ENCODE measurements at places on chromosomes 3 and 15.
A peak's percentile ranks its signal among the peaks of the same experiment; 100 is the strongest.

- DNase-seq: no peak
Observed at GRCh38 chr3:37198996-37199395, 24.6 kb upstream of the LRRFIP2 start.

- DNase-seq: peak; percentile 42
Observed at GRCh38 chr3:141486746-141487520, at the start of gene RASA2. Gene RASA2, plus strand, starts transcription at chr3:141487027. Its CDS starts 57 bp downstream, at chr3:141487084.

- no peak for DNase-seq
Observed at GRCh38 chr3:174202116-174202515, 657.0 kb upstream of the NAALADL2 start.

DNA sequence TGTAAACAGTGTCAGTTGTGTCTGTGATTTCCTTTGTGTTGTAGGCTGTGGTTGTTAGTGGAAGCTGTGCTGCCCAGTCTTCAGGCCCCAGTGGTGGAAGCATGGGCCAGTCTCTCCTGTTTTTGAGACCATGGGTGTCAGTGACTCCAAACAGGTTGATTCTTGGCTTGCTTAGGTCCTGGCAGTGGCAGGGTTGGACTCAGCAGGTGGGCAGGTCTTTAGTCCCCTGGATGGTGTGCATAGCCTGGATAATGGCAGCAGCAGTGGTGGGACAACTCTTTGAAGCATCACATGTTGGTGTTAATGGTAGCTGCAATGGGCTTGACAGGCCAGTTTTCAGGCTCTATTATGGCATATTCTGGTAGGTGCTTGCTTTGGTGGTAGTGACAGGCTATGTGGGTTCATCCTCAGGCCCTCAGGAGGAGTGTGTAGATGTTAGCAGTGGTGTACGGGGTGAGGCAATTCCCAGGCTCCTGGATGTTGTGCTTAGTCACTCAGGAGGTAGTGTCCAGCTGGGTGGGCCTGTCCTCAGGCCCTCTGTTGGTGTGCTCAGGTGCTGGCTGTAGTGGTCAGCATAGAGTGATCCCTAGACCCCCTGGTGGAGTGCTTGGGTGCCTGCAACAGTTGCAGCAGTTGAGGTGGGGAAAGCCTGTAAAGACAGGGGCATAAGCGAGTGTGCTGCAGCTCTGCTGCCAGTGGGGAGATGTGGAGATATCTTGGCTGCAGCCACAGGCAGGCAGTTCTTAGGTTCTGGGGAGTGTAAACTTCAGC lies 596.7 kb downstream of the PDCD6IP start:
- no peak for DNase-seq

- DNase-seq: no peak
Observed at GRCh38 chr15:77144026-77144425, 73.1 kb upstream of the TSPAN3 start.

DNA sequence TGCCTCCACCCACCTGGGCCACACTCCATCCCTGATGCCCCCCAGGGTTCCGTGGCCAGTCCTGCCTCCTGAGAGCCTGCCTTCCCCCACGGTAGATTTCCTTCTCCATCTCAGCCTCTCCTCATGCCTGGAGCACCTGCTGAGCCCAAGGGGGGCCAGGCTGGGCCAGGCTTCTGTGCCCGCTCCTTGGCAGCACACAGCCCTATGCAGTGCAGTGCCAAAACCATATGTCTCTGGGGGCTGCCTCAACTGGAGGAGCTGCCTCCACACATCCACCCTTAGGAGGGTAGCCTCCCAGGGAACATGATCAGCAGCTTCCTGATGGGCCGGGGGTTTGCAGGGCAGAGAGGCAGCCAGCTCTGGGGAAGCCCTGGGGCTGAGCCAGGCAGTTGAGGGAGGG lies 24.6 kb upstream of the GATA2 start:
- DNase-seq: no peak

GRCh38 chr15:69660658-69661405 lies 208.2 kb downstream of the RPLP1 start:
- no peak for DNase-seq

GRCh38 chr3:174101244-174101643 lies 703.7 kb downstream of the NLGN1 start:
- no peak for DNase-seq

GRCh38 chr3:183298701-183299153 lies 45.7 kb downstream of the B3GNT5 start:
- DNase-seq: no peak

GRCh38 chr3:71322154-71322553 lies 261.4 kb downstream of the FOXP1 start:
- no peak for DNase-seq

DNA sequence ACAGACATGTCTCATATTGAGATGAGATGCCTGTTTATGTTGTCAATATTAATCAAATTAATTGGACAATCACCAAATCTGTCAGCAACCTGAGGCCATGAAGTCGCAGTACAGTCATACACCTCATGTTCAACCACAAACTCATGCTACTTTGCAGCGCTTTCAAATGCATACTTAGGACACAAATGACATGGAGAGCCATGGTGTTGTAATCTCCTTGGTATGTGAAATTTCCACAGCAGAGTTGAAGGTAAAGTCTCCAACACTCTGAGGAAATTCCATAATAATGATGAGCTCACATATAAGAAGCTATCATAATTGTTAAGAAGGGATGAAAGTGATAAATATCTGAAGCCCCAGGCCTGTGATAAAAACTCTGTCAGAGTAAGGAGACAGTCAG lies 873.9 kb downstream of the MCTP2 start:
- no peak for DNase-seq

- DNase-seq: no peak
Observed at GRCh38 chr3:177463863-177464262, 266.6 kb upstream of the TBL1XR1 start.

DNA sequence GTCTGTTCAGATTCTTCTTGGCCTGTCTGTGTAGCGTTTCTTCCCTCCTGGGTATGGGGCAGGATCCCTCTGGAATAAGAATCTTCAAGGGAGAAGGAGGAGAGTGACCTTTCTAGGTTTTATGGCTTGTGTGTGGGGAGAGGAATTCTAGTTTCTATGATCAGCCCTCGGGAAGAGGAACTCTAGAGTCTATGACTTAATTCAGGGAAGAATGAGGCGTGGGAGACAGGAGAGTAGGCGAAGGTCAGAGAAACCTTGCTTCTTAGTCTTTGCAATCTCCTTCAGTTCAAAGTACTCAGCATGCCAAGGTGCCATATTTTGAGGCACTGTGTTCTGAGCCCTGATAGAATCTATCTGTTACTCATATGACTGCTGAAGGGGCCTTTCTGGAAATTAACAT lies 99.2 kb upstream of the C3orf80 start:
- no peak for DNase-seq

GRCh38 chr3:172287937-172288477 lies 160.2 kb downstream of the GHSR start:
- DNase-seq: no peak

GRCh38 chr3:194974468-194975135 lies 288.9 kb downstream of the FAM43A start:
- no peak for DNase-seq

DNA sequence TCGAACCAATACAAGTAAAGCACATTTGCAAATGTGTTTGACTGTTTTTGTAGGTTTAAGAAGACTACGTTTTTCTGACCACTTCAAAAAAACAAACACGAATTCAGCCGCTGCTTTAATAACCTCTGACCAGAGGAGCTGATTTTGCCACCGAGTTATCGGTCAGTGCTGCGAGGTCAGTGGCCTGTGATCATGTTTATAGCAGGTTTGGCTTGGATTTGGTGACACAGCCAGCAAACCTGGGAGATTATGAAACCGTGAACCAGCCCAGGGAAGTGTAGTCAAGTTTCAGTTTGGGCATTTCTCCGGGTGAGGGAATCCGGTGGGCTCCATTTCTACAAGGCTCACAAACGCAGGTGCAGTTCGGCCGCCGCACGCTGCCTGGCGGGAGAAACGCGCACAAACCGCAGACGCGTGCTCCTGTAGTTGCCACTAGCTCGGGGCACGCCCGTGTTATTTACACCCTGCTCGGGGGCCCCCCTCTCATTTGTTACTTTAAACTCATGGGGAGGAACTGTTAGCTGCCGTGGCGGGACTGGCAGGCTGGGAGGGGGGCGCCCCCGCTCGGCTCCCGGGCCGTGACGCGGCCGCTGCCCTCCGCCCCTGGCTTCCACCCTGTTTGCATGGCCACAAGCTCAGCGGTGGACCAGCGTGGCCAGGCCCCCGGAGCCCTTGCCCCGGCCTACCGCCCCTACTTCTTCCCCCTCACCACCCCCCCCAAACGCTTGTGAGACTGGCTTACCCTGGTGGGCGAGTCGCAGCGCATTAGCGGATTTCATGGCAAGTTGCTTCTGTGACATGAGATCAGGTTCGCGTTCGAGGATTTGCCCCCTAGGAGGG lies 13.6 kb upstream of the ONECUT1 start:
- DNase-seq: no peak

GRCh38 chr3:73706771-73707170 lies 82.0 kb upstream of the PDZRN3 start:
- no peak for DNase-seq

GRCh38 chr3:89314454-89315098 lies 207.2 kb downstream of the EPHA3 start:
- DNase-seq: no peak

DNA sequence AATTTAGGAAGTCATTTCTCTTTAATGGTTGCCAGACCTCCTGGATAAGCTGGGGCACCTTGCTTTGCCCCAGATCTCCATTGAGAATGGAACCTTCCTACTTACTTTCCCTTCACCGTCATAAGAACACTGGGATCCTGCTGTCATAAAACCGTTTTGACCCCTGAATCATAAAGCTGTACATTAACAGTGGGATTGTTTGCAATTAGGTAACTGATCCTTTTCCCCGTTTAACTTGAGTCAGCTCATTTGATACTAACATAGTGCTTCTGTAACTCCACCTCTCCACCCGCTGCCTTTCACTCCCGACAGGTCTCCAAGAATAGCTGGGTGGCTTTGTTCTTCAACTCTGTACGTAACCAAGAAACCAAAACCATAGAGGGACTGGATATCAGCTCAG lies 308.2 kb upstream of the WNT5A start:
- DNase-seq: no peak

GRCh38 chr15:23565395-23566070 lies at the start of gene MKRN3:
Gene MKRN3, plus strand, starts transcription at chr15:23565674. Its CDS starts 109 bp downstream, at chr15:23565783.
- no peak for DNase-seq

- no peak for DNase-seq
Observed at GRCh38 chr15:40598126-40598525, 4.1 kb downstream of the KNL1 start.

GRCh38 chr15:63329567-63330350 lies 51.9 kb downstream of the CA12 start:
- DNase-seq: no peak

- no peak for DNase-seq
Observed at GRCh38 chr15:65421360-65422215, 1.2 kb downstream of the IGDCC4 start.

DNA sequence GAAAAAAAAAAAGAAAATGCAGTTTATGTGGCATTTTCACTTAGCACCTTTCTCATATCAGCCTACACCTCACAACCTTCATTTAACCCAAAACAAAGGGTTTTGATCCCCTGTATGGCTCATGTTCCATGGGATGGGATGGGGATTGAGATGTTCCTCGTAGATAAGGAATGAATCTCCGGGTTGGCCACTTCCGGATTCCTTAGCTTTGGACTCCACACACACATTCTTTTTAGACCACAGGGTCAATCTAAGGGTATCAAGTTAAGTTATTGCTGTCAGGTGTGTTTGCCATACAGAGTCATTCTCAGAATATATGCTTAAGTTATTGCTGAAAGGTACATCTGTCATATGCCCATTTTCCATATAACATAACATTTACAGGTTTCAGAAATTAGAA lies 301.4 kb upstream of the TGFBR2 start:
- no peak for DNase-seq

DNA sequence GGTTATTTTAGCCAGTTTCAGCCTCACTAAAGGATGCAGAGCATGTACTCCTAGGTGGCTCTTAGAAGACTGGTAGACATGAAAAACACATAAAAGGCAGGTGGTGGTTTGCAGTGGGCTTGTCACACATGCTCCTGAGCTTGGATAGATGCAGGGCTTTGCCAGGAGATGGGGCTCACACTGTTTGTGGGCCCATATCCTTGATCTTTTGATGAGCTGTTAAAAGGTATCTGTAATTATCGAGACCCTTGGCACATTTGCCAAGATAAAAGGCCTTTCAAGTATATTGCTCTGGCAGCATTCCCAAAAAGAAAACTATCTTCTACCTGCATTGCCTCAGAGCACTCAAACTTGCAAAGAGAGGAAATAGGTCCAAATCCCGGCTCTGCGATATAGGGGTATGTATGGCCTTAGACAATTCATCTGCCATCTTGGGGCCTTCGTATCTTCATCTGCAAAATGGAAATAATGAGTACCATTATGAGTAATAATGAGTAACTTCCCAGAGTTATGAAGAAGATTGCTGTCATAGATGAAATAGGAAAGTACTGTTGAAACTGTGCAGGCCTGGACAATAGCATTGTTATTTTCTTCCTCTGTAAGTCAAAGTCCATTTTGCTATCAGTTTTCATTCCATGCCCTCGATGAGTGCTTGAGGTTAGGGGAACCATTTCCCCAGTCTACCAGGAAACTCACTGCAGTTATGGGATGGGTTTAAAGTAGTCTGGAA lies 172.7 kb downstream of the SYNPR start:
- no peak for DNase-seq

- no peak for DNase-seq
Observed at GRCh38 chr15:100245487-100245820, 96.3 kb downstream of the ADAMTS17 start.

DNA sequence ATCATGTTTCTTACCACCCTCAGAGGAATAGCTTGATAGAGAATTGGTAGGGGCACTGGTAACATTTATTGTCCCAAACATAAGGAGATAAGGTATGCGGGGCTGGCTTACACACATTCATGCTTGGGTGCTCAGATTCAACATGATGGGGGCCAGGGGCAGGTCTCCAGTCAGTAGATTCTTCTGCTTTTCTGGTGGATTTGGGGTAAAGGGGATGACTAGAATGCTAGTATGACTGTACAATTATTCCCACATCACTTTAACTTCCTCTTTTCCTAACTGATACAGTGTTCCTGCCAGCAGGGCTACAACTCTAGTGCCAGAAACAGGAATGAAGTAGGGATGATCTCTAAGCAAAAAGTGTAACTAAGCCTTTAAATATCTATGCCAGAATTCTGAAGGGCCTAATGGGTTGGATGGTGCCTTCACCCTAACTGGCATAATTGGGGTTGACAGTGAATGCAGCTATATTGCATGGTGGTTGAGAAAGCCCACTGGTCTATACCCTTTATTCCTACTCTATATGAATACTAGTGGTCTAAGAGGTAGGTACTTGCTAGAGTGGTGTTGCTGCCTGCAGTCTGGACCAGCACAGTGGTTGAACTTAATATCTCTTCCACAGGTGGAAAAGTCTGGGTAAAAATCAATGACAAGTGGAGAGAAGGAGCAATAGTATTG lies 117.4 kb downstream of the IL12A start:
- no peak for DNase-seq

DNA sequence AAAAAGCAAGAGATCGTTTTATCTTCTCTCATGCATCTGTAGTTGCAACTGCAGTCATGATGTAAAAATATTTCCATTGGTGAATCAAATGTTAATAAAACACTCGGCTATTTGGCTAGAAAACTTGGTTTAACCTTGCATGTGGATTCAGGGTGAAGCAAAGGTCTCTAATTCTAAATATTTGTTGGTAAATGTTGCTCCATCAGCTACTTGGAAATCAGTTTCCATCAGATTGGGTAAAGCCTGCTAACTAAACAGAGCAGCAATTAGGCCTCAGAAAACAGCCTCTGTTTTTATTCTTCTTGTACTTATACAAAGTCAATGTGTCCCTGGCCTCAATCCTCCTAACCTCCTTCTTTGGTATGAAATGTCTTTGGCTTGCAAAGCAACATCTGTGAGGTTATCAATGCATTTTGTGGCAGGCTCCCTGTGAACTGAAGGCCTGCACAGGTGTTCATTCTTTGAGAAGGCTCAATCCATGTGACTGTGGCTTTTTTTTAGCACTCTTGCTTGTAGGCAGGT lies 312.3 kb downstream of the WDR72 start:
- no peak for DNase-seq

GRCh38 chr3:12926660-12927059 lies 85.3 kb upstream of the RPL32 start:
- no peak for DNase-seq

Measured in stimulated activated CD4-positive, alpha-beta T cell treated with anti-CD3 and anti-CD28 coated beads, TNF-alpha, amount 100 ng/mL, for 24 hours (primary cell).